Stimulated activated CD8-positive, alpha-beta memory T cell treated with anti-CD3 and anti-CD28 coated beads, Interleukin-4, amount 100 ng/mL, for 1 hour (primary cell): ENCODE measurements at places on chromosomes 13 and 19.

DNA sequence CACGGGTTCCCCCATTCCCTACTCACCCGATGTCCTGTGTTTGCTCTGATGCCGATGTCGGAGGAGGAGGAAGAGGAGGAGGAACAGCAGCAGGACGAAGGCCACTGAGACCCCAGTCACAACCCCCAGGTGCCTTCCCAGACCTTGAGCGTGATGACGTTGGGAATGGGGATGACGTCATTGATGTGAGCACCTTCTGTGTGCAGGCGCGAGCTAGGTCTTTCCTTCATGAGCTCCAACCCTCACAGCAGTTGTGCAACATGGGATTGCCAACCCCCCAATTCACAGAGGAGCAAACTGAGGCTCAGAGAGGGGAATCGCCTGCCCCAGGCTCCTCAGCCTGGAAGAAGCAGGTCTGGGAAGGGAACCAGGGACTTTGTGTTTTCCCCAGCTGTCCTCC lies 4.2 kb downstream of the LILRB5 start:
- DNase-seq: no peak

- no peak for DNase-seq
Observed at GRCh38 chr13:44116562-44117332, 237.0 kb downstream of the LACC1 start.

- no peak for DNase-seq
Observed at GRCh38 chr19:3813473-3814392, 27.6 kb upstream of the MATK start.

DNA sequence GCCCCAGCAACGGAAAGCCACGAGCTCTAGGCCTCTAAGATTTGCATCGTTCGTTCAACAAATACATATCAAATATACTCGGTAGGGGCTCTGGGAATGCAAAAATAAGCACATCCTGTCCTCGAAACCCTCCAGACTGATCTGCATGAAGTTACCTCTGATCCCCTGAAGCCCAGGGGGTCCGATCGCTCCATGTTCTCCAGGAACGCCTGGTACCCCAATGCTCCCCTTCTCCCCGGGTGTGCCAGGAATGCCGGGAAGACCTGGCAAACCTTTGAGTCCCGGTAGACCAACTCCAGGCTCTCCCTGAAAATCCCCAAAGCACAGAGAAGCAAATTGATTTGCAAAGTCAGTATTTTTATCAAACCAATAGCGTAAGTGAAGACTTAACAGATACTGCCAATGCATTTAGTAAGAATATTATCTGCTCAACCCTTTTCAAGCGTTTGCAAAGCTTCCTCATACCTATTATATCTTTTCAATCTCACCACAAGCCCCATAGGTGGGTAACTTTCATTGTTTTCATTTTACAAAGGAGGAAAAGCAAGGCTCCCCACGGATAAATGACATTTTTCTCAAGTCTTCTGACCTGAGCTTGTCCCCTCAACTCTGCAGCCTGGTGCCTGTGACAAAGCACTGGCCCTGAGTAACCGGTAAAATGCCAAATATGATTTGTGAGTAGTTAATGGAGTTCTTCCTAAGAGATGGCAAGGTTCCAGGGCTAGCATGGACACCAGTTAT lies 127.7 kb downstream of the COL4A1 start:
- no peak for DNase-seq

DNA sequence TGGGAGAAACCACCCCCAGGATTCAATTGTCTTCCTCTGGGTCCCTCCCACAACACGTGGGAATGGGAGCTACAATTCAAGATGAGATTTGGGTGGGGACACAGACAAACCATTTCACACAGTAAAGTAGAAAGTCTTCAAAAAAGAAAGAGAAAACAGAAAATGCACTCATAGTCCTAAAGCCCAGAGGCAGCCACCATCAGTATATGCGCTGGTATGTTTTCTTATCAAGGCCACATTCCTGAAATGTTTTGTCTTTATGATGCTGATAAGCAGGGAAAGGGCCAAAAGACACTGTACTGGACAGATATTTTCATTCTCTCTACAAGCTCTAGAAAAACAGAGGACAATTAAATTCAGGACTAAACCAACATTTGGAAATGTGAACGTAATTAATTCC lies 375.8 kb upstream of the TSHZ3 start:
- no peak for DNase-seq

GRCh38 chr19:33080761-33081681 lies at the start of gene GPATCH1:
Gene GPATCH1 (plus strand): TSS chr19:33081181. CDS start chr19:33081194, 13 bp downstream.
- DNase-seq: peak; percentile 52

DNA sequence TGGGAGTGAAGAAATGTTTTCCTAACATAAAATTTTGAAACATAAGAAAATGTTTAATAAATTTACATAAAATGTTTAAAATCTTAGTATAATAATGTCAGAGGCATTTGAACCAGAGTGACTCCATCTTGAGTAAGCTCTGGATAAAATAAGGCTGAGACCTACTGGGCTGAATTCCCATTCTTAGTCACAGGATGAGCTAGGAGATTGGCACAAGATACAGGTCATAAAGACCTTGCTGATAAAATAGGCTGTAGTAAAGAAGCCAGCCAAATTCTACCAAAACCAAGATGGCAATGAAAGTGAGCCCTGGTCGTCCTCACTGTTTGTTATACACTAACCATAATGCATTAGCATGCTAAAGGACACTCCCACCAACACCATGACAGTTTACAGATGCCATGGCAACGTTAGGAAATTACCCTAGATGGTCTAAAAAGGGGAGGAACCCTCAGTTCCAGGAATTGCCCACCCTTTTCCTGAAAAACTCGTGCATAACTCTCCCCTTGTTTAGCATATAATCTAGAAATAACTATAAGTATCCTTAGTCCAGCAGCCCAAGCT lies 1184.0 kb downstream of the UQCRFS1 start:
- no peak for DNase-seq

GRCh38 chr13:30880151-30880855 lies 25.8 kb upstream of the MEDAG start:
- no peak for DNase-seq

- DNase-seq: no peak
Observed at GRCh38 chr13:91313581-91313980, 33.9 kb upstream of the MIR17HG start.

DNA sequence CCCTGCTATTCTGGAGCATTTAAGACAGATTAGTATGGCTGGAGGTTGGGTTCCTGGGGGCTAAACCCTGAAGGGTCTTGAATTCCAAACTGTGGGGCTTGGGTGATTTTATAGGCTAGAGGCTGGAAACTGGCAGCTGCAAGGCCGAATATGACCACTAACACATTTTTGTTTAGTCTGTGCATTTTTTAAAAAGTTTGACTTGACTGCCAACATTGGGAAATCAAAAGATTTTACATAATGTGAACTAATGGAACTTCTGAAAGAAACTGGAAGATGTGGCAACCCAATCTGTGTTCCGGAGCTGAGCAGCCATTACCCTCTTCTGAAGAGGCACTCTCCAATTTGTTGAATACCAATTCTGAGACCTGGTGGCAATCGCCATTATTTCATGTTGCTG lies 5.1 kb downstream of the ZNF784 start:
- no peak for DNase-seq

GRCh38 chr13:50668049-50668448 lies 175.4 kb downstream of the DLEU7 start:
- no peak for DNase-seq

DNA sequence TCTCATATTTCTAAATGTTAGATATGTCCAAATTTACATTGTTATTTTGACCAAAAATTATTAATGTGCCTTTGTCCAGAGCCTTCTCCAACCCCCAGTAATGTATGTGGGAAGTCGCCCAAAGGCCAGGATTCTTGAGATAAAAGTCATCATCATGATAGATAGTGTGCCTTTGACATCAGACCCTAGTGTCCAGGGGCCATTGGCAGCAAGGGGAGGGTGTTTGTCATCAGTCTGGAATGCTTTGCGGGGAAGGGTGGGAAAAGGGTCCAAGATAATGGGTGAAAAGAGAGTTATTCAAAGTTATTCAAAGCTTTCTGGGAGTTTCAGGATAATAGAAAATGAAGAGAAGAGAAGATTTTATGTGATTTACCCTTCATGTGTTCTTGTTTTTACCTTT lies 909.5 kb upstream of the GPC6 start:
- DNase-seq: no peak

GRCh38 chr13:28741084-28741491 lies 22.3 kb upstream of the SLC46A3 start:
- no peak for DNase-seq

DNA sequence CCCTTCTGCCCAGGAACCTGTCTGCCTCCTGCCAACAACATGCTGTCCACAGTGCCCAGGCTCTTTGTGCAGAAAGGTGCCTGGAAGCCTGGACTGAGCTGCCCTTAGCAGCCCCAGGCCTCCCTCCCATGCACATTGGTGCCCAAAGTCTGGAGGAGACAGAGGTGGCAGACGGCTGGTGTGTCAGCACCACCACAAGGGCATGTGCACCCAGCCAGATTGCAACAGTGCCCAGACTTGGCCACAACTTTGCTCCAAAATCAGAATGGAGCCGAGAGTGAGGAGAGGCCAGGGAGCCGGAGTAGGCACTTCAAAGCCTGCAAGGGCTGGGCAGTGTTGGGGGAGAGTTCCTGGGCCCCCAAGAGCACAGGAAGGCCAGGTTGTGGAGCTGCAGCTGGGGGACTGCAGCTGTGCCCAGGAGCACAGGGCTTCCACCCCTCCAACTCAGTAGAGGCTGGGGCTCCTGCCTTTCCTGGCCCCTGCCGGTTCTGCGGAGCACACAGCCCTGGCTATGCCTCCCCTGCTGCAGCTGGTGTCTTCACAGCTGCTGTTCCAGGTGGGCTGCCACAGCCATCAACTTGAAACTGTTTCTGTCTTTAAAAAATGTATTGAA lies 1255.8 kb downstream of the SLITRK5 start:
- no peak for DNase-seq

- DNase-seq: no peak
Observed at GRCh38 chr13:111281751-111282311, 38.6 kb upstream of the TEX29 start.

DNA sequence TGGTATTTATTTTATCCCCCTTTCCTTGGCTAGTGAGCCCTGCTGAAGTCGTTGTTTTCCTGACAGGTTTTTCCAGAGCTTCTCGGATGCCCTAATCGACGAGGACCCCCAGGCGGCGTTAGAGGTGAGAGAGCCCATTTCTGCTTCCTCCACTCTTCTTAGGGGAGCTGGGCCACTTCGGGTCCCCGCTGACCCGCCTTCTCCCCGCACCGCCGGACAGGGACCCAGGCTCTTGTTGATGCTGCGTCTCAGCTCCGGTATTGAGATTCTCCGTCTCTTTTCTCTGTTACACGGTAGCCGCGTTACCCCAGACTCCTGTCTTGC lies 306 bp downstream of the SUGT1 start:
- no peak for DNase-seq

DNA sequence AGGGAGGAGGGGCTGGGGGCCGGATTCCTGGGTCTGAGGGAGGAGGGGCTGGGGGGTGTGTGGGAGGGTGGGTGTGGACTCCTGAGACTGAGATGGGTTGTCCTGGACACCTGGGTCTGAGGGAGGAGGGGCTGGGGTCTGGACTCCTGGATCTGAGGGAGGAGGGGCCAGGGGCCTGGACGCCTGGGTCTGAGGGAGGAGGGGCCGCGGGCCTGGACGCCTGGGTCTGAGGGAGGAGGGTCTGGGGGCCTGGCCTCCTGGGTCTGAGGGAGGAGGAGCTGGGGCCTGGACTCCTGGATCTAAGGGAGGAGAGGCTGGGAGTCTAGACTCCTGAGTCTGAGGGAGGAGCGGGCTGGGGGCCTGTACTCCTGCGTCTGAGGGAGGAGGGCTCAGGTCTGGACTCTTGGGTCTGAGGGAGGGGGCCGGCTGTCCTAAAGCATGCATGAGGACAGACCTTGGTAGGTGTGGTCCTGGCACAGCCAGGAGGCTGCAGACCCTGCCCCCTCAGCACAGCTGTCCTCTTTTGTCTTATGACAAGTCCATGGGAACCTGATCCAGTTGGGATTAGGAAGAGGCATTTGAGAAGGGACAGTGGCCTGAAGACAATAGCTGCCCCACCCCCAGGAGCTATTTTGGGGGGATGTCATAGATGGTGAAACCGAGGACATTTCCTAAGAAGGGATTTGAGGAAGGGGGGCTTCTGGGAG lies 1.3 kb downstream of the TNNT1 start:
- no peak for DNase-seq

DNA sequence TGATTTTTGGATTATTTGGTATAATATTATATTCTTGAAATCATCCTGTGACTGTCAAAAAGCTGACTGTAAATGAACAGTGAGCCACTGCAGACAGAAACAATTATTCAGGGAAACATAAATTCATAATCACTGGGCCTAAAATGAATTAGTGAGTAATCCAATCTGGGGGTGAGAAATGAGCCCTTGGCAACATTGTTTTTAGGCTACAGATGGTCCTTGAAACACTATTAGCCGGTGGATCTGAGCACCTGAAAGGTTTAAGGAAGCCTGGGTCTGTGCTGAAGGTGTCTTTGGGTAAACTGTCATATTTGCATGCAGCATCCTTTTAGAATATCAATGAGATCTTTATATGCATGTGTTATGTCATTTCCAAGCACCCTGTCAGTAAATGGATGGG lies 290.7 kb downstream of the ATP8A2 start:
- no peak for DNase-seq
